ENCODE measurements at places on chromosomes 12 and 14.

DNA sequence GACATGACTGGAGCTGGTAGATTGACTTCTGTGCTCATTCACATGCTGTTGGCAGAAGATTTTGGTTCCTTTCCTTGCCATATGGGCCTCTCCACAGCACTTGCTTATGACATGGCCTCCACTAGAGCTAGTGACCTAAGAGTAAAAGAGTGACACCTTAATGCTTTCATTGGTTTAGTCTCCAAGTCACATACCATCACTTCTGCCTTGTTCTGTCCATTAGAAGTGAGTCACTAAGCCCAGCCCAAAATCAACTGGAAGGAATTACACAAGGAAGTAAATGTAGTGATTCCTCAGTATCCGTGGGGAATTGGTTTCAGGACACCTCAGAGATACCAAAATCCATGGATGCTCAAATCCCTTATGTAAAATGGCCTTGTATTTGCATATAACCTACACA lies 81.3 kb downstream of the PPHLN1 start:
- no peak for DNase-seq

- DNase-seq: no peak
Measured at GRCh38 chr12:117140397-117141096, 41.3 kb upstream of the TESC start.

GRCh38 chr12:123530668-123531067 lies 2.9 kb downstream of the RILPL1 start:
- no peak for DNase-seq

GRCh38 chr12:4311776-4312175 lies 9.2 kb upstream of the TIGAR start:
- DNase-seq: no peak

GRCh38 chr12:22481547-22482104 lies 62.7 kb downstream of the C2CD5 start:
- DNase-seq: no peak

DNA sequence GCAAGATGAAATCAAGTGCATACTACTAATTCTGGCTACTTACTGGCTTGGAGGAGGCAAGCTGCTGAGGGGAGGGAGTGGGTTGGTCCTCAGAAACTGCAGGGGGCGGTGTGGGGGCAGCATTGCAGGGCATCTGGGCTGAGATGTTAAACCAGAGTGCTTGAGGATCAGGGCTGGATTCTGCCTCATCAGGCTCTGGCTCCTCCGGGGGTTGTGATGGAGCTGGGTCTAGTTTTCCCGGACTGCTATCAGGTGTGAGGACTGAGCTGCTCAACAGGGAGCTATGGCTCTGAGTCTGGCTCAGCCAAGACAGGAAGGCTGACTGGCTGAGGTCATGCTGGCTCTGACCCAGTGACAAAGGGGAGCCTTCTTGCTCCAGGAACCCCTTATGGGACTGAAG lies 28.6 kb downstream of the BAZ2A start:
- no peak for DNase-seq

DNA sequence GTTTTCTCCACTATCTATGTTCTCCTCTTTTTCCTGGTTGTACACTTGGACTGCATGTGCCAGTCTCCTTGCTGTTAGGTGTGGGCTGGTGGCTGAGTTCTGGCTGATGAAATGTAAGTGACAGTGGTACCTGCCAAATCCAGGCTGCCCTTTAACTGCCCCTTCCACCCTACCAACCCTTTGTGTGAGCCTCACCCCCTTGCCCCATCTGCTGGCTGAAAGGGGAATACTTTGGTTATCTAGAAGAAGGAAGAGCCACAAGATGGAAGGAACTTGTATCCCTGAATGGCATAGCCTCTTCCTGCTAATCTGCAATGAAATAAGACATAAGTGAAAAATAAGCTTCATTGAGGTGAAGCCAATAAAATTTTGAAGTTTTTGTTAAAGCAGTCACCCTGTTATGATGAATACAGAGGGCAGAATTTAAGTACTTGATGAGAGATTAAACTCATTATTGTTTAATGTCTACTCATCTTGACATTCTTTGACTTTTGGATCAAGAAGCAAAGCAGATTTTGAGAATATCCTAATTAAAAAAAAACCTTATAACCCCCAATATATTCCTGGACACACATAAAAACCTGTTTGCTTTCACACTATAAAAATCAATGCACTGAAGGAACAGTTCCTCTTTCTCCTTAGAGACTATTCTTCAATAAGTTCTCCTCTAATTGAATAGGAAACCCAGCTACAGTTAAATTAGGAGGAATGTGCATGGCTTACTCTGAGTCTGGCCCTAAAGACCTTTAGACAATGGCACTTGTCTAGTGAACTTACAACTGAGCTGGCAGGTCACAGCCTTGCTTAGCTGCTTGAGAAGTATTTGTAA lies 262.6 kb upstream of the BTG1 start:
- no peak for DNase-seq

GRCh38 chr12:83700838-83701237 lies 1014.1 kb downstream of the TMTC2 start:
- no peak for DNase-seq
